ENCODE measurements at places on chromosomes 2 and 18.

GRCh38 chr2:103451283-103451682 lies 689.5 kb downstream of the TMEM182 start:
- no peak for DNase-seq

- DNase-seq, result no peak
Observed at GRCh38 chr18:29430416-29430815, 1253.5 kb upstream of the CDH2 start.

GRCh38 chr2:58870704-58871103 lies 629.6 kb upstream of the FANCL start:
- no peak for DNase-seq

DNA sequence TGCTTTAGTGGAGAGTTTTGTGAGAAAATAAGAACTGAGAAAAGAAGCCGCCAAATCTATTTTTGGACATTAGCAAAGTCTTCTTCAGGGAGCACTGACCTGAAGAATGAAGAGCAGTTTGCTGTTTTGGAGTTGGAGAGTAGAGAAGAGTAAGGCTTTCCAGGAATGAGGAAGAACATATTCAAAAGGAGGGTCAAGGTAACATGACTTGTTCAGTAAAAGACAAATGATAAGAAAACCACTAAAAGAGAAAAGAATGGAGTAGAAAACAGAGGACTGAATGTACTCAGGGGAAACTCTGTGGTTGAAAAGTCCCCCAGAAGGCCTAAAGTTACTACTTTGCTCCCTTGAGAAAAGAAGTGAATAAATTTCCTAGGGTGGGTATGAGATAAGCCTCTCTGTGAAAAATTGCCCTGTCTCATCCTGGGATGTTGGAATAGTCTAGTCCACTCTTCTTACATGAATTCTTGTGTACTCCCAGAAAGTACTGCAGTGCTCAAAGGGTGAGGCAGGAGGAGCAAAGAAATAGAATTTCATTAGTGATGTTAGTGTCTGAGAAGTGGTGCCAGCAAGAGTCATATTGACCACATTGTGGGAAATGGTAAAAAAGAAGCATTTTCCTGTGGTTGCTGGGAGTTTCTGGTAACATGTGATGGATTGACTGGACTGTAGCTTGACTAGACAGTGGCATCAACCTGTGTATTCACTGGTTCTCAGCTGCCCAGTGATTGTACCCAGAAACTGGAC lies 27.8 kb downstream of the MBD5 start:
- DNase-seq, result no peak

DNA sequence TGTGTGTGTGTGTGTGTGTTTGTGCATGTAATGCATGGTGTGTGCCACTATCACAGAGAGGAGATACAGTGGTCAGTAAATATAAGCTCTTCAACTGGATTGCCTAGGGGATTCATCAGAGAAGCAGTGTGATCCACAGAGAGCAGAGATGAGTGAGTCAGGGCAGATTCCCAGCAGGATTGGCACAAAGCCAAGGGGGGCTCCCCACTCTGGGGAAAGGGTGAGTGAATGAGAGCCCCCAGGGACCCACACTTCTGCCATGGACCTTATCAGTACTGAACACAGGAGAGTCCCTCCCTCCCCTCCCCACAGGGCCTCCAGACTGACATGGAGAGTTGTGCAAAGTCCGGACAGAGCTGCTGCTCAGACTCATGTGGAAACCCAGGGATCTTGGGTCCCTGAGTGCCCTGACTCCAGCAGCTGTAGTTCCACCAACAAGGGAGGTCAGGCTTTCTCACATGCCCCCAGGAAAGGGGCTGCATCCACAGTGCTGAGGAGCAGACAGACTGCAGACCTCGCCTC lies 748.8 kb downstream of the NR4A2 start:
- DNase-seq, result no peak

- no peak for DNase-seq
Observed at GRCh38 chr2:10486091-10486490, 38.0 kb upstream of the ODC1 start.

GRCh38 chr2:19819097-19820065 lies 82.4 kb downstream of the TTC32 start:
- no peak for DNase-seq

DNA sequence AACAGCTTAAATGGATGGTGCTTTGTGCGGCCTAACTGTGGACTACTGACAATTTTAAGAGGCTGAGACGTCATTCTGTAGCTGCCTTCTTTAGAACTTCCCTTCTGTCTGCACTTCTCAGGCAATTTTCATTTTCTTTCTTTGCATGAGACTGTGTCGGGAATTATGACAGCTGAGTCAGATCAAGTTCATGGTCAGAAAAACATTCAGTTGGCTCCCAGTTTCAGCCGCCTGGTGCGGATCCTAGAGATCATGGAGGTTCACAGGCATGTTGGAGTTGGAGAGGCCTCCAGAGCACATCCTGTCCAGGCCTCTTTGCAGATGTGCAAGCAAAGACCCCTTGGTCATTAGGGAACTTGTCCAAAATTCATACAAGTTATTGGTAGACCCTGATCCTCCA lies 135.0 kb downstream of the TANC1 start:
- no peak for DNase-seq
